ENCODE measurements at places on chromosomes 1 and 21. TPM values are rescaled to one million over a fixed set of nuclear protein-coding genes. Genes with fewer than 3 reads are reported as not detected.

VANGL2 gene
- total RNA-seq: not detected

TSPAN1 gene
- 2.9 TPM for total RNA-seq

PFKFB2 gene
- 35.5 TPM for total RNA-seq

FCRL5 gene
- not detected for total RNA-seq

Data from gastrocnemius medialis (tissue), 4 donors.